ENCODE measurements at places on chromosomes 7 and 10.

DNA sequence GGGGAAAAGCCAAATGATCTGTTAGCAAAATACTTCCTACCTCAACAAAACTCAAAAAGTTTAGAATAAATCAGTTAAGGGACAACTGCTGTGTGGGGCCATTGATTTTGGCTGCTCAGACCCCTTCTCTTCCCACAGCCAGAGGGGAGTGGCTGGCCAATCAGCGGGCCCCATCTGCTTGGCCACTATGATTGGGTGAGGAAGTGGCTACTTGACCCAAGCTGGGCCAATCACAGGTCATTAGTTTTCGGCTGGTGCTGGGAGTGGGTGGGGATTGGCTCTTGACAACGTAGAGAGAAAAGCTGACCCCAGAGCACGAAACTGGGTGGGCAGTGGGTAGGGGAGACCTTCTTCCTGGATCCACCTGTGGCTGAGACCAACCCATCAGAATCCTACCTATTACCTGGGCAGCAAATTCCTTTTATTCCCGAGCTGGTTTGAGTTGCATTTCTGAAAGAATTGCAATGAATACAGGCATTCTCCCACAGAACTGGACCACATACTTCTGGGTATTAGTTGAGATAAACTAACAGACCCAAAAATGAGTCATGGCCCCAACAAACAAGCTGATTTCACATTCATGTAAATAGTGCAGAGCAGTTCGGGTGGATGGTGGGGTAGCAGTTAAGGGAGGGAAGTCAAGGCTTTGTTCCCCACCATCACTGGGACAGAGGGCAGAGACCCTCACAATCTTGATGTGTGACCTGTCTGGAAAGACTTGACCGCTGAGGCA lies 35.6 kb upstream of the HMX3 start:
- DNase-seq: no peak

- DNase-seq: peak; percentile 58
Observed at GRCh38 chr10:6416892-6417512, 163.1 kb downstream of the PRKCQ start.

- no peak for DNase-seq
Observed at GRCh38 chr10:21260506-21261149, 264.9 kb downstream of the SKIDA1 start.

- DNase-seq: peak; percentile 20
Observed at GRCh38 chr10:60848126-60848525, 69.8 kb downstream of the CDK1 start.

DNA sequence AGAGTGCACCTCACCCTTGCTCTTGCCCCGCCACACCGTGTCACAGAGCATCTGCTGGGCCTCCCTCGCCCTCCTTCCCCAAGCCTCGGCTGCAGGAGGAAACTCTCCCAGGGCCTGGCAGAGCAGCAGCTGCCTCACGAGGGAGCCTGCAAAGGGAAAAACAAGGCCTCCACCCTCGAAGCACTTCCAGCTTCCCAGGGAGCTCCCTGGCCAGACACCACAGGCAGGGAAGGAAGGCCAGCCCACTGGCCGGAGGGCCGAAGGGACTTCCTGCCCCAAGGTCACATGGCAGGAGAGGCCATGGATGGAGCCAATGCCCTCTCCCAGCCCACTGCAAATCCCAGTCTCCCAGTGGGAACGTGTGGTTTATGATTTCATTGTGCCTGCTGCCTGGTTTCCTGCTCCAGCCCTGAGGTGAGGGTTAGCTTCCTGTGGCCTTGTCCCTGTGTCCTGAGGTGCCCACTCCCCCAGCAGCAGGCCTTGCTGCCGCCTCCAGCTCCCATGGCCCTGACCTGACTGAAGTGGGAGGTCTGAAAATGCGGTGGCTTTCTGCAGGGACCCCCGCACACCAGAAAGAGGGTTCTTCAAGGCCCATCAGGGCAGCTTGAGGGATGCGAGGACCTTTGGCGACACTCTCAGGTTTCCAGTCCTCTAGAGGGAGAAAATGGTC lies 100.5 kb upstream of the PPIF start:
- no peak for DNase-seq

DNA sequence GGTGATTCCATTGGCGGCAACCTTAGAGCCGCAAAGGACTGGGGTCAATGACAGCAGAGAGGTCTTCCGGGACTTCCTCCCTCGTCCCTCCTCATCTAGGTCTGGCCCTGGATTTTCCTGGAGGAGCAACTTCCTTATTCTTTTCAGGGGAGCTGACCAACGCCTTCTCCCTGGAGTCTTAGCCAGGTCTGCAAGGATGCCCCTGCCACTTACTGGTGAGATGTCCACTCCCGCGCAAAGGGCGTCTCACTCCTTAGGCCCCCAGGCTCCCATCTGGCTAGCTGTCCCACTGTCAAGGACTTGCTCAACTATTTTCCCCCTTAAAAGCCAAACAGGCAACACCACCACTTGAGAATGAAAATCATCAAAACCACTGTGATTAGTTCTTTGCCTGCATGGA lies 42.0 kb upstream of the NMT2 start:
- DNase-seq: no peak

GRCh38 chr7:32026083-32026425 lies 44.2 kb downstream of the PDE1C start:
- DNase-seq: no peak

- no peak for DNase-seq
Observed at GRCh38 chr7:74284781-74285259, 4.4 kb upstream of the CLIP2 start.

DNA sequence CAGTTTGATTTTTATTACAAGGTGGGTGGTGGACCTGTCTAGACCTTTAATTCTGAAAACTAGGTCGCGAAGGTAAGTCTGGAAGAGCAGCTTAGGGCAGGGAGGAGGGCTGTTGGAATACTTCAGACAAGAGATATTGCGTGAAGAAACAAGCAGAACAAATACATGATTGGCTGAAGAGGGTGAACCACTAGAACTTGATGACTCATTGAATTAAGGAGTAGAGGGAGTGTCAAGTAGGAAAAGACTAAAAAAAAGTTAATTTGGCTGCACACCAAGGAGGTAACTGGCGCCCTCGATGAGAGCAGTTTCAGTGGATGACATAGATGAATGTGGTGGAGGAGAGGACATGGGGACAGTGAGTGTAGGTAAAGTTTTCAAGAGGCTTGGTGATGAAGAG lies 41.3 kb downstream of the WNT2 start:
- DNase-seq: peak; percentile 66

- no peak for DNase-seq
Observed at GRCh38 chr7:22121702-22122474, 176.2 kb upstream of the CDCA7L start.

DNA sequence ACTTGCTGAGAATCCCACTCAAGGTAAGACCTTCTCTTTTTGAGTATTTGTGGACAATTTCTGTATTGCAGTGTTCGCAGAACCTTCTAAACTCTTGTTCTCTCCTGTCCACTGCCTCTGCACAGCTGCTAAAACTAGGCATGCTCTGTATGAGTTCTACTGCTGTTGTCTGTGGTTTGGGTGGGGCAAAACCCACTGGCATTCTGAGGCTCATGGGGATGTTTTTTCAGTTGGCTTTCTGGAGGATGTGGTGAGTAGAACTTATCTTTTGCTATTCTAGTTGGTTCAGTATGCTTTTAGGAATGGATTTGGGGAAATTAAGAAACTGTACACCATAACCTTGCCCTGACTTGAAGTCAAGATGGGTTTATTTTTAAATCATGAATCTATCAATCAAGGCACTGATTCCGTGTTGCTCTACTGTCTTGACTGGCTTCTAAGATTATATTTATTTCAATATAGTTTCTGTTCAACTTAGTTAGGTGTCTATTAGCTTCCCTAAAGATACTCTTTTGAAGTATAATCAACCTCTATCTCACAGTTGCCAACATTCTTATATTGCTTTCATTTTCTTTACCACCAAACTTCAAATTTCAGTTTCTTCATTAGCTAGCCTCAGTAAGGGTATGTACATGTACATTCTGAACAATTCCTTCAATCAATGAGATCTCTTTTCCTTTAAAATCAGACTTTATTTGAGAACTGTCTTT lies 25.0 kb upstream of the C1GALT1 start:
- DNase-seq: peak; percentile 49

DNA sequence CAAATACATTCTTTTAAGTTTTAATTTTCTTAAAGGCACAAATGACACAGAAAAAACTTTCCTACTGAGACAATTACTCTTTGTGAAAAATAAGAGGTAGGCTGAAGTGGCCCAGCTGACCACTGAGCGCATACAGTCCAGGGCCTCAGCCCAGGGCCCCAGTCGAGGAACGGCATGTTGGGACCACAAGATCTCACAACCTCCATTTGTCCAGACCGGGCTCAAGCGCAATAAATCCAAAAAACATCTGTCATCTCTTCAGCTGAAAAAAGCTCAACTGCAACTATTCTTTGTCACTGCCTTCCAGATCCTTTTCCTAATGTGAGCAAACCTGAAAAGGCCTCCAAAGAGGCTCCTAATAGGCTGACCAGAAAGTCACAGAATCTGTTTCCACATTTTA lies 165.8 kb downstream of the SRPK2 start:
- no peak for DNase-seq

GRCh38 chr7:134014935-134015334 lies 112.2 kb upstream of the LRGUK start:
- DNase-seq: no peak

DNA sequence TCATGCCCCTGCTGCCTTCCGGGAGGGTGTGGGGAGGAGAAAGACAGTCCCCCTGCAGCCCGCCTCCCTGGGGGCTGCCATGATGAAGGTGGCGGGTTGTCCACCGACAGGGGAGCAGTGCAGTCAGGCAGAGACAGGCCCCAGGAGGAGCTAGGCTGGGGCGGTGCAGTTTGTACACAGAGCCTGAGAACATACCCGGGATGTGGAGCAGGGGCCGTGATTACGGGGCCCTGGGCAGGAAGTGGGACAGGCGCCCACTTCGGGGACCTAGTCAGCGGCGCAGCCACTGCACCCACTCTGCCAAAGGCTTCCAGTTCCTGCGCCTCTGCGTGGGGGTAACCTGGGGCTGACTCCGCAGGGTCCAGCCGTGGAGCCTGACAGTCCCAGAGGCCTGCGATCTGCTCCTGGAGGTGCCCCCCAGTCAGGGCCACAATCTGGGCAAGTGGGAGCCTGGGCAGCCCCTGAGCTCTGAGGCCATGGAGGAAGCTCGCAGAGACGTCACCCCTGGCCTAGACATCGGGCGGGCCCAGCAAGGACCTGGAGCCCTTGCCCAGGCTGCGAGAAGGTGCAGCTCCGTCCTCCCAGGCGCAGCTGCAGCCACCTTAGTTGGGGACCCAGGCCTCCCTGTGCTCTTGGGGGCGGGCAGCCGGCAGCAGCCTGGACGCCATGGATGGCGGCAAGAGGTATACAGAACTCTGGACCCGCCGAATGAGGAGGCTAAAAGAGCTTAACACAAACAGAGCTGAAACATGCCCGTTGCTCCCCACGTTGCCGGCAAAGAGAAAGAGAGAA lies 1356.8 kb downstream of the XPNPEP1 start:
- no peak for DNase-seq
